ENCODE measurements at places on chromosomes 12 and 14.

DNA sequence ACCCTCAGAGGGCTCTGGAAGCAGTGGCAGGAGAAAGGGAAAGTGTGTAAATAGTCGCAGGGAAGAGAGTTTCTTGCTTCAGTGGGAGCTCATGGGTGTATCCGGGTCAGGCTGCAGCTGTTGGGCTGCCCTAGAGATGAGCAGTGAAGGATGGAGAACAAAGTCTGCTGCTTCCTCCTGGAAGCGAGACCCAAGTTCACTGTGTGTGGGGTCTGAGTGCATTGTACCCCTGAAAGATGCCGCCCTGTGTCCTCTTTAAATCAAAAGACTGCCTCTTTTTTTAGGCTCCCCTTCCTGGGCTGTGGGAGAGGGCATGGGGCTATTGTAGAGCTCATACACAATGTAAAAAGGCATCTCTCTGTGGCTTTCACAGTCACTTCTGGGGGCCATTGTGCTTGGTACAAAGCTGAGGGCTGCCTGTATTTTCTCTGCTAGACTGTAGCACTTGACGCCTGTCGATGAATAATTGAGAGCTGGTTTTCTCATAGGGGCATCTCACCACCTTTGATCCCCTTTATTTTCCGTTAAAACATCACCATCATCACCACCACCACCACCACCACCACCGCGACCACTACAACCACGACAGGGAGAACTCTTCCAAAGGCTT, 16.7 kb downstream of the CHST11 start:
- peak; percentile 35 for DNase-seq

DNA sequence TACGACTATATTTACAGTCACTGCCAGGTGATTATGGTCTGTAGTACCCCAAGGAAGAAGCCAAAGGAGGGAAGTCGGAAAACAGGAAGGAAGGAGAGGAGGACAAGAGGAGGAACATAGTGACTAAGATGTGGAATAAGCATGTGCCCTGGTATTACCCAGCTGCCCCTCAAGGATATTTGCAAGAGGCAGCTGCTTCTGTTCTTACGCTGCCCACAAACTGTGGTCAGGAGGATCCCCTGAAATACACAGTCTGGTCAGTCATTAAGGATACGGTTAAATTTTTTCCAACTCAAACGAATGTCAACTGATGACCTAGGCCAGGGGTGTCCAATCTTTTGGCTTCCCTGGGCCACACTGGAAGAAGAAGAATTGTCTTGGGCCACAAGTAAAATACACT, 126.5 kb downstream of the CMAS start:
- no peak for DNase-seq

DNA sequence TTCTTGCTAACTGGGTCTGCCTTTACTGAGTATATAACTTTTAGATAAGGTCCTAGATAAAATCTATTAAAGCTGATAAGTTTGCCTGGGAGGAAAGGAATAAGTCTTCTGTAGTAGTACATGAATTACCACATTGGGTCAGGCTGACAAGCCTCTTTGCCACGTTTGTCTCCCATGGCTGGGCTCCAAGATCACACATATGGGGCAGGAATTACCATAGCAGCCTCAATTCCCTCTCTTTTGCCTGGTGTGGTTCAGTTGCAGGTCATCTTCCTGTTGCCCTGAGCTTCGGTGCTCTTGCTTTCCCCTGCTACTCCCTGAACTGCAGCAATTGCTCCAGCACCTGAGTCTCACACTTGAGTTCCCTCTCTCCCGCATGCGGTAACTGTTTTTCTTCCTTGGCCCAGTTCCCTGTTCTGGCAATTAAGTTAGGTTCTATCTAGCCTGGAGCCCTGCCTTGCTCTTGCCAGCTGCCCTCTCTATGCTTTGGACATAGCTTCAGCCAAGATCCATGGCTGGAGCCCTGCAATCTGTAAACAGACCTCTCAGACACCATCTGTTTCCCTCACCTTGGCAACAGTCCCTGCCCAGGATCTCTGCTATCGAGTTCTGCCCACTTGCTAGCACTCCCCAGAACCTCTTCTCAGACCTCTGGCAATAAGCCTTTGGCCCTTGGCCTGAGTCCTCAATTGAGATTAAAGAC, 5.8 kb upstream of the GLT8D2 start:
- DNase-seq, result no peak

DNA sequence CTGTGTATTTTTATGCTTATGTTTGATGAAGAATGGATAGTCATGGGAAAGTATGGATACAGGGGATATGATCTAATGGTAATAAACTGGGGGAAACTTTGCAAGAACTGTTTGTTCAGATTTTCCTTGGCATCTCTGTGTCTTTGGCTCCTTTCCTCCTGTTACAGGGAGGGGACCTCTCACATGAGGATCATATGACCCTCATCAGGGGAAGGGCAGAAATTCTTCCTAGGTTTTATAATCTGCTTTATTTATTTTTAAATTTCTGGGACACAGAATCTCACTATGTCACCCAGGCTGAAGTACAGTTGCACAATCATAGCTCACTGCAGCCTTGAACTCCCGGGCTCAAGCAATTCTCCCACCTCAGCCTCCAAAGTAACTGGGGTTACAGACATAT, 526.5 kb downstream of the CCER1 start:
- DNase-seq, result no peak

GRCh38 chr14:38047195-38047902, 160.4 kb upstream of the SSTR1 start:
- no peak for DNase-seq

DNA sequence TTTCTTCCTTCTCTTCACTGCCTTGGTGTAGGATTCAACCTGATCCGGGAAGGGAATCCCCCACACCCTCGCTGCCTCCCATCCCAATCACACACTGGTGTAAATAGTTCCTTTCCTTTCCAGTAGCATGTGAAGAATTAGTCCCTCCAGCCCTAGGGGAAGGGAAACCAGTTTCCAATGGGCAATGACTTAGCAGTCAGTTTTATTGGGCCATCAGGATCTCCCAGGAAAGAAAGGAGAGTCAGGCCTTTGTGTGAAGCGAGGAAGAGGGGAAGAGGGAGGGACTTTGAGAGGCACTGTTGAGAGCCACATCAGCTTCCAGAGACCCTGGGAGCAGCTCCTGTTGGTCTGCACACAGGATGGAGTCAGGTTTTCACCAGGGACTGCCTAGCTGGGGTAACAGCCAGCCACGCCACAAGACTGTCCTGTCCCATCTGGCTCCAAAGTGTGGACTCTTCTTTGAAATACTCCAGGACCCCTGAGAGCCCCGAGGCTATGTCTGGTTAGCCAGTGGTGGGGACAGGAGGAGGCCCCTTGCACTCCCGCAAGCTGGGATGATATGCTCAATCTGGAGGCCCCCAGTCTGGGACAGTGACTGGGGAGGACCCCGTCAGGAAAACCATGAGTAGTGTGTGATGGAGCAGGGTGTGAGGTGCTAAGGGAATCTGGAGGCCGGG, 27.9 kb downstream of the MOAP1 start:
- DNase-seq, result no peak

GRCh38 chr12:105548626-105549025, 218.1 kb downstream of the C12orf75 start:
- DNase-seq, result no peak

DNA sequence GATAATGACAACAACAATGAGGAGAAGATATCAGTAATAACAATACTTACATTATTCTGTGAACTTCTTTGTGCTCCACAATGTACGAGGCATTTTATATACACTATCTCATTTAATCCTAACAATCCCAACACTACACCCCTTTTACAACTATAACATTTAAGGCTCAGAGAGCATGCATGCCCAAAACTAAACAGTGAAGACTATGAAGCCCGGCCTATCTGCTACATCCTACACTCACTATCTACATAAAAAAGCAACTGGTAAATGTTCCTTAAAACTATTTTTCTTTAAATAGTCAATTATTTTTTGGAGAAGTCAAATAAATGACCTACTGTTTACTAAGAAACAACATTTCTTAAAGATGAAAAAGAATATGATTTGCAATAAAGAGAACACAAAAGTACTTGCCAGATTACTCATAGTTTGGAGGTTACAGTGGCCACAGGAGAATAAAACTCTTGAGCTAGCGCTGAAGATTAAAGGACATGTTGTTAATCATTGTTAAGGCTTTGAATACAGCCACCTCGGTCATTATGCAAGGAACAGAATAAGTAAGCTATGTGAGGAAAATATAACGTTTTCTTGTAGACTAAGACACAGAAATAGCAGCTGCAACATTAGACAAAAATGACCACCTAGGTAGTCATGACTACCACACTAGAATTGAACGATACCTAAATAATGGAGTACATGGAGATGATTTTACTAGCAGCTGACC, 56.7 kb downstream of the EPS8 start:
- DNase-seq, result no peak

DNA sequence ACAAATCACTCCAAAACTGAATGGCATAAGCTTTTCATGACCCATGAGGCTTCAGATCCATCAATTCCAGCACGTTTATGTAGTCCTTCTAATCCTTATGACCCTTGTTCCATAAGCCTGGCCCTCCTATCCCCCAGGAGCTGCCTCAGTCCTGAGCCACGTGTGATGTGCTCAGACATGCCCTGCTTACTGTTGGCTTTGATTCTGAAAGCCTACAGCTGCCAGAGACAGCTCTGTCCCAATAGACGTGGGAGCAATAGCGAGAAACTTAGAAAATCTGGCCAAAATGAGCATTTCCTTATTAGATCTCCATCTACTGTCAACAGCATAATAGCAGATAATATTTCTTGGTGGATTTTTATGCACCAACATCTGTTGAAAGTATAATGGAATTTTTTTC, 33.2 kb downstream of the DUSP6 start:
- DNase-seq, result no peak

DNA sequence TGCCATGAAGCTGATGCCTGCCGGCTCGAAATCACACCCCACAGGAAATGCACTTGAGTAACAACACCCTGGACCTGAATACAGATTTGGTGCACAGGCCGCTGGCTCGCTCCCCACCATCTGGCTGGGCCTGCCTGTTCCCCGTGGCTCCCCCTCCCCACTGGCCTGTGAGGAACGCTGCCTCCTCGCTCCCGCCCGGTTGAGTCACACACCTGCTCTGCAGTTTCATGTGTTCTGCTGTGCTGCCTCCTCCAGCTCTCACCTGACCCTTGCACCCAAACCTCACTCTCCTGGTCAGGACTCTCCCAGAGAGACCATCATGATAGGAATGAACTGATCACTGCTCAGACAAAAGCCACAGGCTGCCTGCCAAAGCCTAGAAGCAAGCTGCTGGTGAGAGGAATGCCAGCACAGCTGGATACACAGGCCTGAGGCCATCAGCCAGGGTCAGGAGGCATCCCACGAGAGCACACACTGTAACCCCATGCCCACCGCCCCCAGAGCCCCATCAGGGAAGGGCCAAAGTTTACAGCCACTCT, 3.8 kb upstream of the SIVA1 start:
- DNase-seq, result no peak

DNA sequence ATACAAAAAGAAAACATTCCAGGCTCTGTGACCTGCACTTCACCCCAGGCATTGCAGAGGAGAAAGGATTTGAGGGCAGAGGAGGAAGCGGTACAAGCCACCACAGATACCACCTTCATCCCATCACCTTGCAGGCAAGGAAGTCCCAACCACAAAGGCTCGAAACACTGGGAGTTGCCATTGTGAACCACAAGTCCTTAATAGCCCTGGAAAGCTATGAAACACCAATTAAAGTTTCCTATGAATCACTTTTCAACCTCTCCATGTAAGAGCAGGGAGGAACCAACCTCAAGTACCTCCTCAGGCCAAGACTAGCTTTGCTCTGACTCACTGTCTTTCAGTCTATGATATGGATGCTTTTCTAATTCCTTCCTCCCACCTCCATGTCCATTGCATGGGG, 27.0 kb downstream of the MAP3K9 start:
- DNase-seq, result no peak

GRCh38 chr14:89158701-89159100, 258.3 kb downstream of the FOXN3 start:
- DNase-seq, result no peak

GRCh38 chr12:89636052-89636775, 72.4 kb downstream of the ATP2B1 start:
- no peak for DNase-seq

DNA sequence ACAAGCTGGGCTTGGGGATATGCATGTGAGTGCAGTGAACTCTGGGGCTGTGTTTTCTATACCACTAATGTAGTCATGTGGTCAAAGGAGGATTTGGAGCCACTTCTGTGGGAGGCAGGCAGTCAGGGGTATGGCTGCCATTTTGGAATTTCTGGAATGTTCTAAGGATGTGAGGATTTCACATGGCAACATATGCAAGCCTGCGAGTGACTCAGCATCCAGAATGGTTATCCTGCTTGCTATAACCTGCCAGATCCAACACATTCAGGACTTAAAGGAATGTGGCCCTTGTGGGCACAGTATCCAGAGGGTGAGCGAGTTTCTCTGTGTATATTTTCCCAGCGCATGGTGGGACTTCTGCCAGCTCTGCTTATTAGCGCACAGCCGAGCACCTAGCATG, 249.2 kb upstream of the PWP1 start:
- DNase-seq, result no peak

DNA sequence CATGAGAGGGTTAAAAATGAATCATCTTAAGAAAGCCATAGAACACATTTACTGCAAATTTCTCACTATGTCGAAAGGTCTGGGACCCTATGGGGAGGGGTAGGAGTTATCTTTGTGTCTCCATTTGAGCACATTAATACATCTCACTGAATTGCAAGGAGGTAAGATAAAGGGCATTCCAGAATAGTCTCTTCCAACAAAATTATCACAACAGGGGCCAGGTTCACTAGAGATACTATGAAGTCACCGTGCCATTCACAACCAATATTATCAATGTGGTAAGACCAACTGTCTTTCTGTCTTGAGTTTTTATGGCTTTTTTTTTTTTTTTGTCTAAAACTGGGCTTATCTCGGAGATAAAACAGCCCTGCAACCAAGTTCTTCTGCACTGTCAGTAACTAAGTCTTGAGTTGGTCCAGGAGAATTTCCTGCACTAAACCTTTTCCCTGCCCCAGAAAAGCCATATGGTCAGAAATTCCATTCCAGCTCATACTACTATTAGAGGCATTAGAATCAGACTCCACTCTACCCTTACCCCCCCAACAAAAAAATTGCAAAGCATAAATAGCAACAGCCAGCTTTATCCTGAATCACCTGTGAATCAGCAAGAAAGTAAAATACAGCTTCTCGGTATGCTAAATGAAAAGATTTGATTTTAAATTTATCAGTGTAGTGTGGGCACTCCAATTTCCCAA, 79.7 kb downstream of the PTPRR start:
- DNase-seq, result no peak

GRCh38 chr14:32697114-32697513, 241.6 kb upstream of the NPAS3 start:
- no peak for DNase-seq

GRCh38 chr14:37900561-37900960, 305.1 kb downstream of the TTC6 start:
- DNase-seq, result no peak
